ENCODE measurements at places on chromosomes 13 and 19. TPM values are rescaled to one million over a fixed set of nuclear protein-coding genes. Genes with fewer than 3 reads are reported as not detected.

STRN4 gene
- 72.9 TPM for total RNA-seq

SMIM44 gene
- not detected for total RNA-seq

GRCh38 chr13:29963089-29963488, 112.7 kb upstream of the UBL3 start:
- no peak for DNase-seq

DNA sequence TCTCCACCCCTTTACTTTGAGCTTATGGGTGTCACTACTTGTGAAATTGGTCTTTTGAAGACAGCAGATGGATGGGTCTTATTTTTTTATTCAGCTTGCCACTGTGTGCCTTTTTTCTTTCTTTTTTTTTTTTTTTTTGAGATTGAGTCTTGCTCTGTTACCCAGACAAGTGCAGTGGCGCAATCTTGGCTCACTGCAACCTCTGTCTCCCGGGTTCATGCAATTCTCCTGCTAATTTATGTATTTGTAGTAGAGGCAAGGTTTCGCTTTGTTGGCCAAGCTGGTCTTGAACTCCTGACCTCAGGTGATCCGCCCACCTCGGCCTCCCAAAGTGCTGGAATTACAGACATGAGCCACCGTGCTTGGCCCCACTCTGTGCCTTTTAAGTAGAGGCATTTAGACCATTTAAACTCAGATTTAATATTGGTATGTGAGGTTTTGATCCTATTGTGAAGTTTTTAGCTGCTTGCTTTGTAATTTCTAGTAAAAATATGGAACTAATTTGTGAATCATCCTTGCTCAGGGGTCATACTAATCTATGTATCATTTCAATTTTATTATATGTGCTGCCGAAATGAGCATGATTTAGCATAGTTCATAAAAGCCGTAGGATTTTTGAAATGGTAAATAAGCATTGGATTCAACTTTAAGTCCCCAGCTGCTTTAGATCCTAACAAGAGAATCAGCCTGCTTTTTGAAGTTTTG, 584.5 kb downstream of the SLITRK1 start:
- DNase-seq: no peak

DNA sequence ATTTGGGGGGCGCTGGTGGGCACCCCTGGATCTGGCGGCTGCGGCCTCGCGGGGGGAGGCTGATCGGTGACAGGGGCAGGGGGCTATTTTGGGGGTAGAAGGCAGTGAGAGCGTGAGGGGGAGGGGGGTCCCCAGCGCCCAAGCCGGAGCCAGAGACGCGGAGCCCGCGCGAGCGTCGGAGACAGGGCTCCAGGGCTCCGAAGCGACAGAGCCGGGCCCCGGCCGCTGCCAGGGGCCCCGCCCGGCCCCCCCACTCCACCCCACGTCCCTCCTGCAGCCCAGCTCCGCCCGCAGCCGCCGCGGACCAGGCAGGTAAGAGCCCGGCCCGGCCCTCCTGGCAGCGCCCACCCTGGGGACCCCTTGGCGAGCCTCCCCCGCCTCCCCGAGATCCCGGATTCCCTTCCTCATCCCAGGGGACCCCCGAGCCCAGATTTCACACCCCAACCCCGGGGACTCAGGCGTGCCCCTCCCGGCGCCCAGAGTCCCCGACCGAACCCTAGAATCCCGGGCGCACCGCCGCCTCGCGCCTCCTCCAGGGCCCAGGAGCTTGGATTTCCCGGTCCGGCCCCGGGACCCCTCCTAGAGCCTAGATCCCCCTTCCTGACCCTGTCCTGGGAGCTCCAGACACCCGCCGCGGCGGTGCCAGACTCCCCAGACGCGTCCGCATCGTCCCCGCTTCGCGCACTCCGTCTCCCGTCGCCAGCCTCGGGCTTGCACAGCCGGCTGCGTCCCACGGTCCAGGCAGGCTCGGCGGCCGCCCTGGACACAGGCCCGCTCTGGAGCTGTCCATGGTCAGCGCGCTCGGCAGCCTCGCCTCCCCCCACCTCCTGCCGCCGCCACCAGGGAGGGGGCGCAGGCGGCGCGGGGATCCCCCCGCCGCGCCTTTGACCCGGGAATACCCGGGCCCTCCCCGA, at the start of gene PPFIA3:
Gene PPFIA3, plus strand, starts transcription at position 134 of the 914 bp plus-strand sequence. CDS start 8,330 bp downstream, outside the sequence.
- no peak for DNase-seq

ANGPTL8 gene
- 4.5 TPM for total RNA-seq

ADGRE3 gene
- 0.19 TPM for total RNA-seq

DNA sequence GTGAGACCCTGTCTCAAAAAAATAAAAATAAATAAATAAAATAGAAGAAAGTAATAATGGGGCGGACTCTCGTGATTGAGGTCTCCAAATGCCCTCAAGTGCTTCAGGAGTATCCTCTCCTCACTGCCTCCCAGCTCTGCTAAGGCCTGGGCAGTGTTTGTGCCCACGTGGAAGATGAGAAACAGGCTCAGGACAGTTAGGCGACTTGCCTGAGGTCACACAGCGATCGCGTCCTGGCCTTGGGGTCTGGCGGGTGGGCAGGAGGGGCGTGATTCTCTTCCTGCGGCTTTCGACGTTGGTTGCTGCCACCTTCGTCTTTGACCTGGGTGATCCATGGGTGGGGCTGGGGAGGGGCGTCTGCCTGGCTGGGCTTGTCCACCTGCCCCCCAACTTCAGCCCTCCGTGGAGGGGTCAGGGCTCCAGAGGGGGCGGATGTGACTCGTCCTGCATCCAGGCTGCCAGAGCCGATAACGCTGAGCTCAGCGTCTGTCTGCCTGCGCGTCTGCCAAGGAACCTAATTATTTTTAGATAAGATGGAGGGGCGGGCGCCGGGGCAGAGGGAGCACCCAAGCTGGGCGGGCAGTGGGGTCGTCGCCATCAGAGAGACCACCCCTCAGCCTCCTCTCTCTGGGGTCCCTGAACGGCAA, 56.9 kb downstream of the NFIC start:
- DNase-seq: no peak

CTXN1 gene
- total RNA-seq: 0.96 TPM

PSPC1 gene
- 40.3 TPM for total RNA-seq

GRCh38 chr13:67107979-67108378, 122.2 kb downstream of the PCDH9 start:
- no peak for DNase-seq

DNA sequence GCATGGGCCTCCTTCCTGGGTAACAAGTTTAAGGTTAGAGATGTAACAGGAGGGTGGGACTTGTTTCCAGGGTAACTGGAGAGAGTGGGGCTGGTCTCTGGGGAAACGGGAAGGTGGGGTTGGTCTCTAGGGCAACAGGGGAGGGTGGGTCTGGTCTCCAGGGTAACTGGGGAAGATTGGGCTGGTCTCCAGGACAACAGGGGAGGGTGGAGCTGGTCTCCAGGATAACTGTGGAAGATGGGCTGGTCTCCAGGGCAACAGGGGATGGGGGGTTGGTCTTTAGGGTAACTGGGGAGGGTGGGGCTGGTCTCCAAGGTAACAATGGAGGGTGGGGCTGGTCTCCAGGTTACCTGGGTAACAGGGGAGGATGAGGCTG, 36.5 kb downstream of the SPTBN4 start:
- no peak for DNase-seq

COL5A3 gene
- 30.2 TPM for total RNA-seq

KANK3 gene
- total RNA-seq: 28.6 TPM

CAB39L gene
- 9.3 TPM for total RNA-seq

GPR18 gene
- not detected for total RNA-seq

DNA sequence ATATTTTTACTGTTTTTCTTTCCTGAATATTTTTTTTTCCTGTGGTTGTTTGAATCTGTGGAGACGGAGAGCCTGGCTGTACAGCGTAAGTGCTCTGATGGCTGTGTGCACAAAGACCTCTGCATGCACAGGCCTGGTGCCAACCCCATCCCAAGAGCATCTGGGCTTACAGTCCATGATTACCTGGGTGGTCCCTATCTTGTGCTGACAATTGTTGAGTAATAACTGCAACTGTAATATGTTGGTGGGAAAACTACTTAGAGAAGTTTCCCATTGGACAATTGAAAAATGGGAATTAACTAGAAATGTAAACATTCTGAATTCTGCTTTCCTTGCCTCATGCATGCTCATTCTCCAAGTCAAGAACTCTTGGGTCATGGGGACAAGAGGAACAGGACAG, 268.7 kb downstream of the SHISA2 start:
- no peak for DNase-seq

TINCR gene
- total RNA-seq: 0.48 TPM

GRCh38 chr19:15443838-15444237, 5.9 kb downstream of the WIZ start:
- DNase-seq: no peak

- peak; percentile 28 for DNase-seq
Measured at GRCh38 chr19:6632002-6632621, 37.8 kb downstream of the TNFSF14 start.

CARS2 gene
- 57.1 TPM for total RNA-seq

RASAL3 gene
- total RNA-seq: 4.1 TPM

ZNF302 gene
- 16.0 TPM for total RNA-seq

DNA sequence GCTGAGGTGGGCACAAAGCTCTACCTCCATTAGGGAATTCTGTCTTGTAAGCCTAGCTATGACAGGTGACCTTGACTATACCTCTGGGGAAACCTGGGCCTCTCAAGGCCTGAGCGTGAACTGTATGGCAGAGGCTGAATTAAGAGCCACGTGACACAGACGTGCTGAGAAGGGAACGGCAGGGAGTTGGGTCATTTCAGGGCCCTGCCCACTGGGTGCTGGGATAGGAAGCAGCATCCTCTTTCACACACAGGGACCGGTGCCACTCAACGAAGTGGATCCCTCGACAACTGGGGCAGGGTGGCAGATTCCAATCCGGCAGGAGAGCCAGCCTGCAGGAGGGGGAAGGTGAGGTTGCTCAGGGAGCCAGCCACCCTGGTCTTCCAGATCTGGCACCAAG, 9.2 kb downstream of the ASF1B start:
- DNase-seq: no peak

DNA sequence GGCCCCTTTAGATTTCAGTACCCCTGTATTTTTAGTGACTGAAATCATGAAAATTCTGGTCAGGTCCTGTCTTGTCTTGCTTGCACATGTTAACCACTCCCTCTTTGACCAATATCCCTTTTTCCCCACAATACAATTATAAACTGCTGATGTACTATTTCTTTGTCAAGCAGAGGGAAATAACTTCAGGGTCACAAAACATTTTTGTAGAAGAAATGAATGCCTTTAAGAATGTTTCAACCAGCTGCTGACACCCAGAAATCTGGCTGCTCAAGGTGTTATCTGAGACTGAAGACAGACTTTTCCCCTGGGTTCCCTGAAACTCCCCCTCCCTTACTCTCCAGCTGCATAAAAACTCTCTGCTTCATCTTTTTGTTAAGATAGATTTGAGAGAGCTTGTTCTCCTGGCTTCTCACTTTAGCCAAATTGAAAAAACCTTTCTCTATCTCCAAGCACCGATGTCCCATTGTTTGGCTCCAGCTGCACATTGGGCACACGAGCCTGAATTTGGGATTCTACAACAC, 18.4 kb upstream of the ACOD1 start:
- DNase-seq: no peak

- no peak for DNase-seq
Measured at GRCh38 chr13:89845874-89846273, 1501.6 kb upstream of the MIR17HG start.

GRCh38 chr13:45776748-45777147, 74.6 kb downstream of the CBY2 start:
- DNase-seq: no peak

PGLYRP1 gene
- total RNA-seq: 1.6 TPM

KRTDAP gene
- total RNA-seq: not detected

DNA sequence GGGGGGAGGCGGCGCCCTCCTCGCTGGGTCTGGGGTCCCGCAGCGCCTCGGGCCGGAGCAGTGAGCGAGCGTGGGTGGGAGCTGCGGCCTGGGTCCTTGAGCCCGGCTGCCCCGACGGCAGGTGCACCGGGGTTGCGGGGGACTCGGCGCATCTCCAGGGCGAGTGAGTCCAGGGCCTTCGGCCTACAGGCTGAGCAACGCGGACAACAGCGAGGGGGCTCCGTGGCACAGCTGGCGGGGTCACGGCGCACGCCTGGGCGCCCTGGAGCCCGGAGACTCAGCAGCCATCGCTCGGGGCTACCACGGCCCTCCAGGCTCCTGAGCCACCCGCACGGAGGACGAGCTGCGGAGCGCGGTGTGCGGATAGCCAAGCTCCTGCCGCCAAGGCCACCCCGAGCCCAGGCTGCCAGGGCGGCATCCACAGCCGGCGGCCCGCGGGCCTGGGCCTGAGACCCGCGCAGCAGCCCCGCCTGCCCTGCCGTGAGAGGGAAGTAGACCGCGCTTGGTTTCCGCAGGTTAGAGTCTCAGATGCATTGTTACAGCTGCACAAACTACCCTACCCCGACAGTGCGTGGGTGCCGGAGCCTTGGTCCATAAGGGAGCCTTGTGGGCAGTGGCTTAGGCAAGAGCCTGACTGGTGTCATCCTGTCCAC, 253.9 kb upstream of the SGCG start:
- DNase-seq: no peak

SCN1B gene
- total RNA-seq: 17.3 TPM

ZNF749 gene
- total RNA-seq: 12.1 TPM

- no peak for DNase-seq
Measured at GRCh38 chr13:35874704-35875103, 256.5 kb downstream of the DCLK1 start.

WDR88 gene
- not detected for total RNA-seq

- DNase-seq: no peak
Measured at GRCh38 chr13:101424381-101425155, 8.3 kb upstream of the NALCN start.

DNA sequence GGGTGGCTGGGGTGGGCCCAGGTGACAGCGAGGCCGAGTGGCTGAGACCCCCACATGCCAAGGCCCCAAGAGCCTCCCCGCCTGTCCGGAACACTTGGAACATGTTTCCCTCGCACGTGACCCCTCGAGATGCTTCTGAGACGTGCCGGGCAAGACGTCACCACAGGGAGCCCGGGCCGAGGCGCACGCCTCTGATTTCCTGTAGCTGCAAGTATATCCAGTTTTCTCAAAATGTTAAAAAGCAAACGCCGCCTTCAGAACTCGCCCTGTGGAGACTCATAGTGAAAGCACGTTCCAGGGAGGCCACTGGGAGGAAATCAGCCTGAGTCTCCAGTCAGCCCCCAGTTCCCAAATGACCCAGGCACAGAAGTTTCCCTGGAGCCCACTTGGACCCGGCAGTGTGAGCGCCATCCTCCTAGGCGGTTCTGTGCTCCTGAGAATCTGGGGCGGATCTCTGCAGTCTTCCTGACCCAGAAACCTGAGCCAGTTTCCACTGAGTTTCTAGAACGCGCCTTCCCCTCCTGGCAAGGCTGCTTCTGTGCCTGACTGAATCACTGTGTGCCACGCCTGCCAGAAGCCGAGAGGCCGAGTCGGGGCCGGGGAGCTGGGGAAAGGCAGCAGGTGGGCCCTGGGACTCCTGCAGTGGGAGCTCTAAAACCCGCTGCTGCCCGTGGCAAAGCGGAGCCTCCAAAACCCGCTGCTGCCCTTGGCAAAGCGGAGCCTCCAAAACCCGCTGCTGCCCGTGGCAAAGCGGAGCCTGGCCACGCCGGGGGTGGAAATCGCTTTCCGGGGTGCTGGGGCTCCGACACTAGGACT, 179.3 kb downstream of the KDM4B start:
- no peak for DNase-seq

GRCh38 chr13:38141792-38142191, 207.9 kb upstream of the UFM1 start:
- no peak for DNase-seq

Data from mesenteric fat pad (tissue), 1 donor.